Activated CD4-positive, alpha-beta T cell treated with anti-CD3 and anti-CD28 coated beads for 24 hours (primary cell): ENCODE measurements at places on chromosomes 16 and 17.

- no peak for DNase-seq
These were observed 393 bp downstream of the SERPINF2 start for GRCh38 chr17:1743088-1743439.

DNA sequence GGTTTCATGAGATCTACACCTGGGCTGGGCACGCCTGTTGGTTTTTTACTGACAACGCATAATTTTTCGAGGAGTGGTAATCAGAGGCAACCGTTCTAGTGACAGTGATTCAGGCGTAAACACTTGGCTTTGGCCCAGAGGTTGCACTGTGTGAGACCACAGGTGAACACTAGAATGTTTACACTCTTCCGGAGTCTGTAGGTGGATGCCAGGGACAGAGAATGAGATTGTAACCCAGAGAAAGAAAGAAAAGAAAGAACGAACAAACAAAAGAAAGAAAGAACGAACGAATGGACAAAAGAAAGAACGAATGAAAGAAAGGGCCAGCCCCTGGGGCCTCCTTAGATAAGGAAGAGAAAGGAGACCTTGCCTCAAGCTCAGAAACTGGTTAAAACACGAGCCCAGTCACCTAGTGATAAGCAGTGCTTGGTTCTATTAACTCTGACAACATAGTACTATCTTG is 113.2 kb downstream of the PRKCB start:
- no peak for DNase-seq

- no peak for DNase-seq
These were observed 189.5 kb downstream of the ABCC12 start for GRCh38 chr16:47966325-47966724.

- no peak for DNase-seq
These were observed 246.6 kb downstream of the HAPSTR1 start for GRCh38 chr16:9338068-9338467.

- DNase-seq, result no peak
These were observed 300.6 kb downstream of the SOX9 start for GRCh38 chr17:72421128-72422092.

DNA sequence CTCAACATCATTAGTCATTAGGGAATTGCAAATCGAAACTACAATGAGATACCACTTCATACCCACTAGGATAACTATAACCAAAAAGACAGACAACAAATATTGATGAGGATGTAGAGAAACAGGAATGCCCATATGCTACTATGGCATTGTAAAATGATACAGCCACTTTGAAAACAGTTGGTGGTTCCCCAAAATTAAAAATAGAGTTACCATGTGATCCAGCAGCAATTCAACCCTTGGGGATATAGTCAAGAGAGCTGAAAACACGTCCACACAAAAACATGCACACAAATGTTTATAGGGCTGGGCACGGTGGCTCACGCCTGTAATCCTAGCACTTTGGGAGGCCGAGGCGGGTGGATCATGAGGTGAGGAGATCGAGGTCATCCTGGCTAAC is 10.0 kb upstream of the PECAM1 start:
- no peak for DNase-seq

- no peak for DNase-seq
These were observed 216.2 kb upstream of the ASIC2 start for GRCh38 chr17:33509331-33509730.

- DNase-seq, result peak; percentile 61
These were observed 8.1 kb upstream of the MT1E start for GRCh38 chr16:56617212-56618085.

DNA sequence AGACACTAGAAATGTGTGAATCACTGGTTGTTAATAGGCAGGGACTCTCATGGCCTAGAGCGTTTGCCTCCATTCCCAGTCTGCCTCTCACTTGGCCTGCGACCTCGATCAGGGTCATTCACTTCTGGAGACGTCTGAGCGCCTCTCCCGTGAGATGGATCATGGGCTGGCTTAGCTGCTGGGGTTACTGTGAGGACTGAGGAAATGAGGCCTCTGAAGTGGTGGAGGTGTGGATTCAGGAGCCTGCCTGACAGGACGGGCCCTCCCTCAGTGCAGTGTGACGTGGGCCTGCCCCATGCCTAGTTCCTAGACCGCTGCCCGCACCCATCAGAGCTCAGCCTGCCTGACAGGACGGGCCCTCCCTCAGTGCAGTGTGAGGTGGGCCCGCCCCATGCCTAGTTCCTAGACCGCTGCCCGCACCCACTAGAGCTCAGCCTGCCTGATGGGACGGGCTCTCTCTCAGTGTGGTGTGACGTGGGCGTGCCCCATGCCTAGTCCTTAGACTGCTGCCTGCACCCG is 61.9 kb downstream of the BANP start:
- no peak for DNase-seq

- DNase-seq, result no peak
These were observed 9.9 kb downstream of the DBNDD1 start for GRCh38 chr16:90009172-90009899.

- DNase-seq, result no peak
These were observed 13.9 kb downstream of the CYB5D2 start for GRCh38 chr17:4156750-4157381.

GRCh38 chr16:3734758-3735221 is 17.5 kb upstream of the TRAP1 start:
- no peak for DNase-seq

DNA sequence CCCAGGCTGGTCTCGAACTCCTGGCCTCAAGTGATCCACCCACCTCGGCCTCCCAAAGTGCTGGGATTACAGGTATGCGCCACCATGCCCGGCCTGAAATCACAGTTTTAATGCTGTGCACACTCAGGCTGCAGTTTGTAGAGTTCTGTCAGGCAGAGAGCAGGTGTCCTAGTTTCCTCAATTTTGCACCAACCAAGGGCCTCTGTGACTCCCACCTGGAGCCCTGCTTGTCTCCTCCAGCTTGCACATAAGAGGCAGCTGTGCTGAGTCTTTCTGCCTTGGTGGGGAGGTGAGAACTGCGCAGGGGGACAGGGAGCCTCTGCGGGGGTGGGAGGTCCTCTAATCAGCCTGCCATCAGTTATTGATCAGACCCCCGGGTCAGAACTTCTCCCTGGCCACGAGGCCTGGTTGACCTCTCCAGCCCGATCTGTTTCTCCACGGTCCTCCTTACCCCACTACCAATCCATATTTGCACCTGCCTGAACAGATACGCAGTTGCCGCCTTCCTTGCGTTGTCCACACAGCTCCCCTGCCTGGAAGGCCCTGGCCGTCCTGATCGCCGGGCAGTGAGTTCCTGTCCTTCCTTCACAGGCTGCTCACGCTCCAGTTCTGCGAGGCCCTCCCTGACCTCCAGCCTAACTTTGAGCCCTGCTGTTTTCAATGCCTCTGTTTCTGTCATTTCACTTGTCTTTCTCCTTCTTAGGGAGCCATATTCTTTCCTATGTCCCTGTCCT is 48.1 kb upstream of the SIAH1 start:
- DNase-seq, result no peak

DNA sequence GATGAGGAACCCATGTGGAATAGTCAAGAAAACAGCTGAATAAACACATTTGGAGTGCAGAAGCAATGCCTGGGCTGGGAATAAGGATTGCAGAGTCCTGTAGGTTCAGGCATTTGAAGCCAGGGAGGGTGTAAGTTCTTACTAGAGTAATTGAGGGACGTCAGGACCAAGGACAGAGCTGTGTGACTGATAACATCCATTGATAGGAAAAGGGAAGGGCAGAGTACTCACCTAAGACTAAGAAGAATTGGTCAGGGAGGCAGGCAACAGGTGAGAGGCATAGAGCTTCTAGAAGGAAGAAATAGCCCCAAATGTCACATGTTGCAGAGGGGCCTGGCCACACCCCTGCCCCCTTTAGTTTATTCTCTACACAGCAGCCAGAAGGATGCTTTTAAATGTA is 79.8 kb upstream of the TMEM132E start:
- no peak for DNase-seq

DNA sequence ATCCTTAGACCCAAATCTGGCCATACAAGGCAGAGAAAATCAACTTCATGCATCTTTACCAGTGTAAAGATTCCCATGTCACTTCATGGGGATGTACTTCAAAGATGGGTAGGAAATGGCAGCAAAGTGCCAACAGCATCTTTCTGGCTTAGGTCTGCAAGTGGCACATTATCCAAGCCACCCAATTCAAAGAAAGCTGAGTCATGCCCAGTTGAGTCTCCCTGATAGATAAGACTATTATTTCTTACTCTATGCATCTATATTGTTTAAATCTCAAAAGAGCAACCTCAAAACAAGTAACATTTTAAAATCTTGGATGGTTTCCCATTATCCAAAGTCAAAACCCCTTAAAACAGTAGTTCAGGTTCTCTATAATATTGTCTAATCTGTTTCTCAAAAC is 61.2 kb upstream of the HSBP1 start:
- no peak for DNase-seq

- DNase-seq, result no peak
These were observed at the start of gene AIPL1 for GRCh38 chr17:6435051-6435450. Gene AIPL1 (minus strand): TSS chr17:6435121. CDS start chr17:6435104, 17 bp downstream.

DNA sequence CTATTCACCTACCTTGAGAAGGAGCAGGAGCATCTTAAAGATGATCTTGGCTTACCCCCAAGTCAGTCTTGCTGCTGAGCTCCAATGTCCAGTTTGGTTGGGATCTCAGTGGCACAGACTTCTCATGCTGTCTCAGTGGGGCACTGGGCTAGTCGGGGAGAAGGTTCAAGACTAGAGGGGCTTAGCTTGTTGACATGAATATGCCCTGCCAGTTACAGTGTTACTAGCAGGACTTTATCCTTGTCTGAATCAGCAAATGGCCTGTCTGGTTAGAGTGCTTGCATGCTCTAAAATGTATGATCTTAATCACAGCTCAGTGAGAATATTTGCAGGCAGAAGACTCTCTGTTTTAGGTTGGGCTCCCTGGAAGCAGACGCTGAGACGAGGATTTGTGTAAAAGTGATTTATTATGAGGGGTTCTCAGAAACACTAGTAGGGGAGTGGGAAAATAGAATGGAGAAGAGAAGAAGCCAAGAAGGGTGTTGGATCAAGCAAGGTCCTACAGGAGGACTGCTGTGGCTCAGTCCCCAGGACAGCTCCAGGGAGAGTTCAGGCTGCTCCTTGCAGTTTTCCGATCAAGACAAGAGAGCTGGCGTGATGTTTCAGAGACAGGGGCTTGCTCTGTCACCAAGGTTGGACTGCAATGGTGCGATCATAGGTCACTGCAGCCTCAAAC is 150.4 kb upstream of the HS3ST2 start:
- no peak for DNase-seq

DNA sequence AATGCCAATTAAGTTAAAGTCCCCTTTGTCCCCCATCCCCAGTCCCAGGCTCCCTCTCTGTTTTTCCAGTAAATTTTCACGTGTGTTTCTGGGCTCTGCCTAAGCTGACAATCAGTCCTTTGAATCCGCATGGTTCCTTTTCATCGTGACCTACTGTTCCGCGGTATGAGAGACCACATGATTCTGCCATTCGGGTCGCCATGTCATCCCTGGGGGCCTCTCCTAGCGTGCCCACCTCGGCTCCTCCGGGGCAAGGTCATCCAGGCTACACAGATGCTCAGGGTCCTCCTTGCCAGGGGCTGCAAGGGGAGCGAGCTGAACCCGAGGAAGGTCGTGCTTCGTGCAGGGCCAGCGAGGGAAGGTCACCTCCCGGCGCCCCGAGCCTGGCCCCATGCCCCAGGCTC is 157.6 kb downstream of the RAB11FIP4 start:
- peak; percentile 19 for DNase-seq

DNA sequence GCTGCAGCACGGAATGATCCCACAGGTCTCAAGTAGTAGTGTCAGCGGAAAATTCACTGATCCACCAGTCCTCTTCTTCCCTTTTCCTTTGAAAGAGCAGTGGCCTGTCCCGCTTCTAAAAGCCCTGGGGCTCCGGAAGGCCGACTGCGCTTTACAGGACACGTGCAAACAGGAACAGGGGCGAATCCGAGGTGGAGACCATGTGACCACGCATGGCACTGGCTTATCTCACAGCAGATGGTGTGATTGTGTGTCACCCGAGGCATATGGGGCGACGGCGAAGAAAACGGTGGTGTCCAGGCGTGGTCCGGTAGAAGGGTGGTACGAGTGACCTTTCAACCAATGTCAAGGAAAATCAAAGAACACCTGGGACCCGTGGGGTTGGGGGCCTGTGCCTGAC is 12.0 kb upstream of the KCNJ18 start:
- DNase-seq, result no peak

DNA sequence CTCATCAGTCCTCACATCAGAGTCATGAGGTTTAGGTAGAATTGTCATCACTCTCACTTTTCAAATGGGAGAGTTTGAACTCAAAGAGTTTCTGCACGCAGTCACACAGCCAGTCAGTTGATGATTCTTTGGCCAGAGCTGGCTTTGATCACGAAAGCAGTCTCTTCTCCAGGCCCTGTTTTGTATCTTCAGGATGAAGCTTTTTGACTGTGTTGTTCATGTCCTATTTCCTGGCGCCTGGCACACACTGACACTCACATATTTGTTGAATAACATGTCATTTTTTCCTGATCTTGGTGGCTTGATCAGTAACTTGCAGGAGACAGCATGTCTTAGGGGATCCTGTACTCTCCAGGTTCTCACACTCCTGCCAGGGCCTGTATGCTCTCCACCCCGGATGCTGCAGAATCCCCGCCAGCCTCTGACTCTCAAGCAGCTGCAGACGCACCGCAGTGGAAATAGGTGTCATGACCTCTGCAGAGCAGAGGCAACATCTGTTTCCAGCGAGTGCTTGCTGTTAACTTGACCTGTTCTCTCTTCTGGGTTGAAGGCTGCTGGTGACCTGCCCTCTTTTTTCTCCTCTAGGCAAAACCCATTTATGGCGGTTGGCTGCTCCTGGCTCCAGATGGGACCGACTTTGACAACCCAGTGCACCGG is 33.0 kb downstream of the MPRIP start:
- DNase-seq, result no peak

- DNase-seq, result no peak
These were observed 10.8 kb upstream of the NAGLU start for GRCh38 chr17:42525221-42525620.

- no peak for DNase-seq
These were observed 40.1 kb upstream of the GSG1L start for GRCh38 chr16:28103516-28104170.

DNA sequence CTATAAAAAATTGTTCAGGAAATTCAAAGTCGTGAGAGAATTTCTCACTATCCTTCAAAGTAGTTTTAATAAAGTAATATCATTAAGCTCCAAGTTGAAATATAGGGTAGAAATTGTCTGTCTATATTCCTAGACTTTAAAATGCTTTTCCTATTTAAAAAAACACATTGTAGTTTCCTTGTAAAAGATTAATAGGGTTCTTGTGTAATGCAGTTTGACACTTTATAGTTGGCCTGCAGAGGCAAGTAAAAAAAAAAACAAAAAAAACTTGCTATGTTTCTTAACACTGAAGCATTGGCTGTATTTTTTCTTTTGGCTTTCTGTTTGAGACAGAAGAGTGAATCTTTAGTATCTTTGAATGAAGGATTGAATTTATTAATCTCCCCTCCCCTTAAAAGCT is 17.4 kb downstream of the CPD start:
- DNase-seq, result no peak
